Lung (tissue), 17 donors: ENCODE measurements at places on chromosomes 6 and 20. TPM values are rescaled to one million over a fixed set of nuclear protein-coding genes. Genes with fewer than 3 reads are reported as not detected.

The ATP6V1G2 gene
- polyA plus RNA-seq = 0.56 TPM

The IL17F gene
- polyA plus RNA-seq = 0.08 TPM

The PSORS1C1 gene
- polyA plus RNA-seq = 2.3 TPM

The OLIG3 gene
- not detected for polyA plus RNA-seq

The BEND3 gene
- 1.5 TPM for polyA plus RNA-seq

The OXT gene
- not detected for polyA plus RNA-seq

The CGA gene
- not detected for polyA plus RNA-seq

The DEFB132 gene
- not detected for polyA plus RNA-seq

The CLPSL2 gene
- polyA plus RNA-seq = not detected

The CLIC1 gene
- polyA plus RNA-seq = 387 TPM
